ENCODE measurements at places on chromosomes 11 and 22.

DNA sequence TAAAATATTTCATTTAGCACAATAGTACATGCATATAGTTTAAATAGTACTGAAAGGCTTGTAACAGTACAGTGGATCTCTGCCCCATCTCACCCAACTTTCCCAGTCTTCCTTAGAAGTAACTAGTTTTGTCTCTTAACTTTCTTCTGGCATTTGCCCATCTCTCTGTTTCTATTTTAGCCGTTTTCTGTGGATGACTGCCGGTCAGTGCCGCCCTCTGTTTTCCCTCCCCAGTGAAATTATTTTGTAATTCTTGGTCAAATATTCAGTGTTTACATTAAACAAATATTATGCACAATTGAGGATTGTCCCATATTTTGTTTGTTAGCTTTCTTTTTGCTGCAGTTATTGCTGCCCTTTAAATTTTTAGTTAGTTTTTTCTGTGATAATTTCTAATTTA is 8.3 kb downstream of the PDHX start:
- no peak for DNase-seq

GRCh38 chr11:77174559-77174958 is 46.5 kb downstream of the MYO7A start:
- no peak for DNase-seq

DNA sequence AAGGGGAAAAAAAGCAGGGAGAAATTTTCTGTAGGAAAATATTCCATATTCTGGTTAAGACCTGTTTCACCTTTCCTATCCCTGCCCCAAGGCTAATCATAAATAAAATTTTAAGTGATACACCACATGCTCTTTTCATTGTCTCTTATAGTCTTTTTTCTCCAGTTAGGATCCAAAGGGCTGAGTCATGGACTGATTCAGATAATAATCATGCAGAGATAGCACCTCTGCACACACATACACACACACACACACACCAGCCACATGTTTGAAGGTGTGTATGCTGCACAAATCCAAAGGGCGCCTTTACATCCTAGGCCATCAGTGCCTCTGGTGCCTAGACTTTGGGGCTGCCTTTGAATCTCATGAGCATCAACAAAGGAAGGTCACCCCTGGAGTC is 35.5 kb upstream of the CWF19L2 start:
- no peak for DNase-seq

- no peak for DNase-seq
These were observed 110.8 kb downstream of the MORC2 start for GRCh38 chr22:30857791-30858190.

DNA sequence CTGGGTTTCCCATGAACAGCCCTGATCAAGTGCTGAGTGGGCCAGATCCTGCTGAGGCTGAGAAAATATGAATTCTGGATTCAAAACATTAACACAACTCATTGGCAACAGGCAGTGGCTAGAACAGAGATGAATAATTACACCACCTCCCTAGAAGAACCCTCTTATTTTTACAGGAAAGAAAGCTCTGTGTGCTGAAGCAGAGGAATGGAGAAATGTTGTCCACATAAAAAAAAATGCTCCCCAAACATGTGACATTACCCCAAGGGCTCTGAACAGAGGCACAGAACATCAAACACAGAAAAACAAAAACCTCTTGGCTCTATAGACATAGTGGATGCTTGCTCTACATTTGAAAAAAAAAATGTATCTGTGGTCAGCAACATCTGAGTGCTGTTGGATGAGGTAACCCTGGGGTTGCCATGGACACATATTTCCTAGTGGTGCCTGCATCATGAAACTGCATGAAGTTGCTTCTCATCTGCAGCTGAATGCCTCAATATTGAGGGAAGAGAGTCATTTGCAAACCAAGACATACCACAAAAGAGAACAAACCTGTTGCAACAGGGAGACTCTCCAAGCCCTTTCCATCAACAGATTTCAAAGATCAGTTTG is 98.8 kb downstream of the SNX19 start:
- DNase-seq, result no peak
